ENCODE measurements at places on chromosomes 4 and X.

GRCh38 chr4:39320381-39321115 is 45.6 kb downstream of the RFC1 start:
- no peak for DNase-seq

- no peak for DNase-seq
Observed at GRCh38 chr4:86935566-86935852, 698 bp downstream of the AFF1 start.

DNA sequence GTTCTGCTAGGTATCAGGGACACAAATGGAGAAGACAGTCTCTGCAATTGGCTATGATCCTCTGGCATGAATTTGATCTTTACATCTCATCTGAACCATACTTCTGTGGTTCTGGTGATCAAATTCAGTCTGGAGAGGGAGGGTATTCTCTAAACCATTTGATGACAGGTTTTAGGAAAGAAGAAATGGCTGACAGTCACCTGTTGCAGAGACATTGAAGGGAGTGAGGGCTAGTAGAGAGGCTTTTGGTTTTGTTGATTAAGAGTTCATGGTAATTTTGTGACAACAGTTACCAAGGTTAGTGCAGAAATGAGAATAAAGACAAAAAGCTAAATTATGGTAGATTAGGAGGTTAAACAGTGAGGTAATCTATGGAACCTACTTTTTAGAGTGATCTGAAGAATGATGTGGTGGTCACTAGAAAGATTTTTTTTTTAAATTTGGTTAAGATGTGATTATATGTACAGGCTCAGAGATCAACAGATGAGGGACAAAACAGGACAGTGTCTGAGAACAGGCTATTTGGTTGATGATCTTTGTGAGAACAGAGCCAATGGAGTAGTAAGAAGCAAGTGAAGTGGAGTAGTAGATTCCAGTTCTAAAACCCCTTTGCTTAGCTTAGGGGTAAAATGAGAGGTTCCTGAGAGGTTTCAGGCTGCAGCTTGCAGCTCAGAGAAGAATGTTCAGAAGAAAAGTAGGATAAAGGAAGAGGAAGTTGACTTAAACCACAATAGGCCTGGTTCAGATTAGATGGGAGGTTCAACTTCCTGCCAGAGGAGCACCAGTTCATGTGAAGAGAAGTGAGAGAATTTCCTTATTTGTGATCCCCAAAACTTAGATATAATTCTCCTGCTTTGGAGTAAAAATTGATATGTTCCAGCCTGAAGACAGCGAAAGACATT is 34.7 kb downstream of the VSIG4 start:
- no peak for DNase-seq

DNA sequence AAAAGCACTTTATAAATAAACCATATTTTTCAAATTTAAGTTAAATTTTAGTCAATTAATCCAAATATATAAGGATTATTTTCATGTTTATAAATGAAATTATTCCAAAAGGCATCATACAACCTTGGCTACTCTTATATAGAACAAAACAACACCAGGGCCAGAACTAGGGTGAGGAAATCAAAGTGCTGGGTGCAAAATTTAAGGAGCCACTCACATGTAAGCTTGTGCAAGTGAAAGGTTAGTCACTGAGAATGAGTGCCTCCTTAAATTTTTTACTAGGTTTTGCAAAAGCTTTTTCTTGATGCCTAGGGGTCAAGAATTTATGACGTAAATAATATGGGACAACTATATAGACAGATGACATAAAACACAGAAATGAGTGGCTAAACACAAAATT is 83.4 kb upstream of the COX18 start:
- no peak for DNase-seq

- DNase-seq, result peak; percentile 81
Observed at GRCh38 chr4:73257234-73257633, 1.4 kb downstream of the ANKRD17 start.

GRCh38 chrX:96615448-96615847 is 69.2 kb upstream of the DIAPH2 start:
- DNase-seq, result no peak

DNA sequence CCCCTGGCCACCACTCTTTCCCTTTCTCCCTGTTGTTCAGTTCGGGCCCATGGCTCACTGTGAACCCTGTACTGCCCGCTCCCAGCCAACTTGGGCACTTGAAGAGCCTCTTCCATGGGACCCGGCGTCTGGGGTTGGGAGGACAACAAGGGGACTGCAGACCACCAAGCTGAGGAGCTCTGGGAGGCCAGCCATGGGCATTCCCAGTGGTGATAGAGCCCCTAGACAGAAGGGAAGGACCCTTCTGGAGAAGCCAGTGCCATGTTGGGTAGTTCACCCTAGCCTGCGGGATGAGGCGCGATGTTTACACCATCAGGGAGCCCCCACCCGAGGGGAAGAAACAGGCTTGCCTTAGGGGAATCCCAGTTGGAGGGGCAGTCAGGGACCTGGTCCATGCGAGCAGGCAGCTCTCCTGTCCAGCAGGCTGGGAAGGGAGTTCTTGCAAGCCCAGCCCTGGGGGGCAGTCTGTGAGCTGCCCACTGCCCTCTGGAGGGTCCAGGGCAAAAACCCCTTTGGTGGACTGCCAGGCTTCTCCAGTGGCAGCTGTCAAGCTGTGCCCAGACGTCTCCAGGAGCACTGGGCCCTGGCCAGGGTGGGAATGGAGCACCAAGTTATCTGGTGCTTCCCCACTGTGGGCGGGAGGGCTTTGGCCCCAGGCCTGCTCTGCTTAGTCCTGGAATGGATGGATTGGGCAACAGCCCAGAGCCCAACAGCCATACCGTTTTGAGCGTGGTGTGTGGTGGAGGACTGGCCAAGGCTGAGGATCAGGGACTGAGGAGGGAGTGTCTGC is 23.7 kb upstream of the UBA1 start:
- no peak for DNase-seq

DNA sequence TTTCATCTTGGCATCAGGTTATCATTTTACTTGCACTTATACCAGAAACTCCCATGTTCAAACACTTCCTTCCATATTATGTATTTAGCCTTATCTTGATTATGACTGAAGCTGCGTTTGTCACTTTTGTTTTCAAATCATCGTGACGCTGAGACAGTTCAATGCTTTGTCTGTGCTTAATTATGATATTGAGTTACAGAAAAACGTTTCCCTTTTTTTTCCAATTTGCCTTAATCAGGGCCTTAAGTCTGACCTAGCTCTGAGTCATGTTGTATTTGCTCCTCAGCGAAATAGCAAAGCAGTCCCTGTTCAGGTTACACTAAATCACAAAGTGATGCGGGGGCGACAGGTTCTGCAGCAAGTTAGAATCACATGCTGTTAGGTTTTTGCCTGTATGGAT is 254.7 kb downstream of the AFF2 start:
- peak; percentile 9 for DNase-seq

DNA sequence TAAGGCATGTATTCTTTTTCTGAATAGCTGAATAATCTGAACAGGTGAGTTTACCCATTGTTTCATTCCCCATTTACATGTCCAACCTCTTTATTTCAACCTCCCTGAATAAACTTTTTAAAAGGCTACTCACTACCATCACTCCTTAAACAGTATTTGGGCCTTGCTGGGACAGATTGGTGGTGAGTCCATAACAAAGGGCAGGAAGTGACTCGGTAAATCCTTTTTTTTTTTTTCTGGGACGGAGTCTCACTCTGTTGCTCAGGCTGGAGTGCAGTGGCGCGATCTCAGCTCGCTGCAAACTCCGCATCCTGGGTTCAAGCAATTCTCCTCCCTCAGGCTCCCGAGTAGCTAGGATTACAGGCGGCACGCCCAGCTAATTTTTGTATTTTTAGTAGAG is 23.4 kb upstream of the SEC24B start:
- no peak for DNase-seq

GRCh38 chrX:37820646-37821045 is 26.7 kb downstream of the DYNLT3 start:
- DNase-seq, result no peak

DNA sequence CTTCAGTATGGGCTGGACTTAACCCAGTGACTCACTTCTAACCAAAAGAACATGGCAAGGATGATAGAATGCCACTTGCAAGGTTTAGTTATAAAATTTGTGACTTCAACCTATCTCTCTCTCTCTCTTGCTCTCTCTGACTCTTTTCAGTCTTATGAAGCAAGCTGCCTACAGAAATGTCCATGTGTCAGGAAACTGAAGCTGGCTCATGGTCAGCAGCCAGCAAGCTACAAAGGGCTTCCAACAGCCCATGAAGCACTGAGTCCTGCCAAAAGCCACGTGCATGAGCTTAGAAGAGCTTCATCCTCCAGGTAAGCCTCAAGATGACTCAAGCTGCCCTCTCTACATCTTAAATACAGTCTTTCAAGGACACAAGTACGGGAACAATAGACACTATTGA is 100.3 kb downstream of the HS3ST1 start:
- DNase-seq, result no peak

DNA sequence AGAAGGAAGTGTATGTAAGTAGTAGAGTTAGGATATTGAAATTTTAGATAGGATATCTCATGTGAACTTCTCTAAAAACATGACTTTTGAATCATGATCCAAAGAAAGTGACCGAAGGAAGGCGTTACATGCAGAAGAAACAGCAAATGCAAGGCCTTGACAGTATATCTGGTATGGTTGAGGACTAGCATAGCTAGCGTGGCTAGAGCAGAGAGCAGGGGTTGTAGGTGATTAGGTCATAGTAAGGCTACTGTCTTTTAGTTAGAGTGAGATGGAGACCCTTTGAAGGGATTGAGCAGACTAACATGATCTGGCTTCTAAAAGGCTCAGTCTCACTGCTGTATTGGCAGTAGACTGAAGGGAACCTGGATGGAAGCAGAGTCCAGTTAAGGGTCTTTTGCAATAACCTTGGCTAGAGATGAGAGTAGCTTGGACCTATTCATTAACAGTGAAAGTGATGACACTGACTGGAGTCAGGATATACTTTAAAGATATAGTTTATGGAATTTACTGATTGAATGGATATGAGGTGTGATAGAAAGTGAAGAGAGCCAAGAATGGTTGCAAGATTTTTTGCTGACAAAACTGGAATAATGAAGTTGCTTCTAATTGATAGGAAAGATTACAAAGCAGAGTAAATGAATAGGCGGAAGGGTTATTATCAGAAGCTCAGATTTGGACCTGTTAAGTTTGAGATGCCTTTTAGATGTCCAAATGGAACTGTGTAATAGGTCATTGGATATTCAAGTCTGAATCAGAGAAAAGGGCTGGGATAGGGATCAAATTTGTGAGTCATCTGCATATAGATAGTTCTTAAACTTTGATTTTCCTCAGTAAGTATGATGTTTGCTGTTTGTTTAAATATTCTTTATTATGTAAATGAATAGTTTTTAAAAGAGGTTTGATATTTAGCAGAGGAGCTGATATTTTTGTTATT is 59.8 kb downstream of the MRPL1 start:
- DNase-seq, result peak; percentile 44

GRCh38 chr4:48079972-48080391 is 54.1 kb downstream of the TXK start:
- DNase-seq, result peak; percentile 55

DNA sequence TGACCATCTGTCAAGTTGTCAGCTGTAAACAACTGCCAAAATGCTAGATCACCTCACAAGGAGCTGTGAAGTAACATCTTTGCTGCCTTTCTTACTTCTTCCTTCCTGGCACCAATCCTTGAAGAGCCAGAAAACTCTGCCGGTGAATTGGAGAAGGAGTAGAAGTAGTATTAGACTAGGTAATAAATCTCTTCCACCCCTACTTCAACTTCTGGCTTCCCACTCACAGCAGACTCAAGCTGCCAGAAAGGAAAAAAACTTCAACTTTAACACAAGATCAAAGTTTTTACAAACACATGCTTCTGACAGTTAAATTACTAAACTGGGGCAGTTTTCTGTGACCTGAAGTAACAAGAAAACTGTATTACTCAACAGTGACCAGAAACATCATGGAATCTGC is 164.7 kb upstream of the SLC7A11 start:
- peak; percentile 12 for DNase-seq

GRCh38 chrX:69101683-69102251 is 63.5 kb downstream of the PJA1 start:
- no peak for DNase-seq

All from fibroblast of skin of right quadriceps (primary cell).